ENCODE measurements at places on chromosomes 1 and 21.
A peak's percentile ranks its signal among the peaks of the same experiment; 100 is the strongest.

- DNase-seq, result no peak
Measured at GRCh38 chr1:235075777-235076308, 52.8 kb downstream of the TOMM20 start.

DNA sequence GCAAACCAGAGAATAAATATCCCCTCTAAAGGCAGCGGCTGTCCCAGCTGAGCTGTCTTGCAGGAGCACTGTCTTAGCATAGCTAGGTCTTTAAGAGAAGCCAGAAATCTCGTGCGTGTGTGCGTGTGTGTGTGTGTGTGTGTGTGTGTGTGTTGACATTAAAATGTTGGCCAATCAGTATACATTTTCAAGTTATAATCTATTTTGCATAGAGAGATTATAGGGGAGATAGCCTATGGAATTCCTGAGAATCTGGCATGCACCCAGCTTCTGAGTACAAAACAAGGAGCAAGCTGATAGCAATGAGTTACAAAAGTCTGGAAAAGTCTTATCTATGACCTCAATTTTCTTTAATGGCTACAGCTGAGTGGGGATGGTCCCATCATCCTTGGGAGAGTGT, 17.7 kb downstream of the METTL13 start:
- no peak for DNase-seq

GRCh38 chr21:42374864-42375499, 8.6 kb upstream of the TFF1 start:
- DNase-seq, result no peak

DNA sequence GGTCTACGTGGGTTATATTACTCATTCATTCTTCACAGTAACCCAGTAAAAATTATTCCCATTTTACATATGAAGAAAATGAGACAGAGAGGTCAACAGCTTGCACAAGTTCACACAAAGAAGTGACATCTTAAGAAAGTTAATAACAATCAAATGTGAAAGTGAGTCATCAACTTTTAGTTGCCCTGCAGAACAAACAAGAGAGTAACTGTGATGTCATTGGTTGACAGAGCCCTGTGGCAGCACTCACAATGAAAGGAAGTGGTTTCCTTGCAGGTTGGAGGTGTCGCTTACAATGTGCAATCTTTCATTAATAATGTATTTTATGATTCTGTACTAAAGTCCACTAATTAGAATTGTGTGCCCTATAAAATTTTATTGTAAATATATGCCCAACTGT, 369.6 kb downstream of the RYR2 start:
- no peak for DNase-seq

DNA sequence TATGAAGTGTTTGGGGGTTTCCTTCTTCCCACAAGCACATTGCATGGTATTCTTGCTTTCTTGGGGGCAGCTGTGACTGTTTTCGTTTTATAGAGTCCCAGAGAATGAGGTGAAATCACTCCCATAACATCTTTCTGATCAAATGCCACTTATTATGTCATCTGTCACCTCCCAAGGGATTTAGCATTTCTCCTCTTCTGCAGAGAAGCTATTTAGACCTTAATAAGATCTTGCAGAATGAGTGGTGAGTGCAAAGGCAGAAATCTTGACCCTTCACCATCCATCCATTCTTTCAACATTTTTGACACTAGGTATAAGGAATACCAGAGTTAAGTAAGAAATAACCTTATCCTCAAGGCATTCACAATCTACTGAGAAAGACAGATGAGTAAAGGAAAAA, 318.6 kb upstream of the POU3F1 start:
- no peak for DNase-seq

- no peak for DNase-seq
Measured at GRCh38 chr1:113984710-113985109, 5.4 kb downstream of the OLFML3 start.

GRCh38 chr1:107533436-107533835, 392.6 kb downstream of the NTNG1 start:
- DNase-seq, result peak; percentile 77

GRCh38 chr21:37873655-37874054, 42.6 kb downstream of the KCNJ6 start:
- no peak for DNase-seq

- peak; percentile 95 for DNase-seq
Measured at GRCh38 chr1:92994105-92994712, 32.9 kb upstream of the DIPK1A start.

- DNase-seq, result no peak
Measured at GRCh38 chr1:9363061-9363471, 70.4 kb downstream of the SPSB1 start.

- no peak for DNase-seq
Measured at GRCh38 chr1:80893115-80893514, 907.6 kb upstream of the ADGRL2 start.

GRCh38 chr1:10714337-10715114, 81.9 kb downstream of the CASZ1 start:
- DNase-seq, result no peak

DNA sequence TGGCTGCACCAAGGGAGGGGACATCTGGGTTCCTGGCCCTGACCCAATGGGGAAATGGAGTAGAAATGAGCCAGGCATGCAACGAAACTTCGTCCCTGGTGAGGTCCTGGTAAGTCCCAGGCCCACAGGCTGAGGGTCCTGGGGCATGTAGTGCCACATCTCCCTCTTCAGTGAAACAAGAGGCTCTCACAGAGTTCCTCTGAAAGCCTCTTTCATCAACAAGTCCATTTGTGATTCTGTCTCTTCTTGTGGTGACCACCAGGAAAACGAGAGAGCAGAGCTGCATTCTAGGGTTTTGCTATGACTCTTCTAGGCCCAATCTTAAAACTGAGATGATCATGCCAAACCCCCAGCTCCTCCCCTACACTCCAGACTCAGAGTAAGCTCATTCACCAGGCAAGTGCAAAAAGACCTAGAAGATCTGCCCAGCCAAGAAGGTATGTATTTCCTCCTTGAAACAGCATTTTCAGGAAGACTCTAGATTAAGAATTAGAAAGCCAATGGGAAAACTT, 24.3 kb upstream of the RNF220 start:
- DNase-seq, result no peak

DNA sequence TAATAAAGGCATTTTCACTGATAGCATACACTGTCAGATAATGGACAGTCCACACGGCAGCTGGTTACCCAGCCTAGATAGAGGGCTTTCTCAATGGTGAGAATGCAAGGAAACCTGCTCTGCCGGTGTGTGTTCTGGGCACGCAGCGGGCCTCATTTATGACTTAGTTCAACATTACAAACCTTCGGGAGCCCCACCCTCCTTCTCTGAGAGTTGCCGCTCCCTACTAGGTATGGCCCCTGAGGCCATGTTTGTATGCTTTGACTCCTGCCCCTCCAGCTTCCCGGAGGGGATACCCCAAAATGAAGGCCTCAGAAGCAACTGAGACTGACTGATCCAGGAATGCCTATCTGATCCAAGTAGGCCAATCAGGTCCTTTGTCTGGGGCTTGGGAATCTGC, 17.2 kb upstream of the FABP3 start:
- DNase-seq, result no peak

DNA sequence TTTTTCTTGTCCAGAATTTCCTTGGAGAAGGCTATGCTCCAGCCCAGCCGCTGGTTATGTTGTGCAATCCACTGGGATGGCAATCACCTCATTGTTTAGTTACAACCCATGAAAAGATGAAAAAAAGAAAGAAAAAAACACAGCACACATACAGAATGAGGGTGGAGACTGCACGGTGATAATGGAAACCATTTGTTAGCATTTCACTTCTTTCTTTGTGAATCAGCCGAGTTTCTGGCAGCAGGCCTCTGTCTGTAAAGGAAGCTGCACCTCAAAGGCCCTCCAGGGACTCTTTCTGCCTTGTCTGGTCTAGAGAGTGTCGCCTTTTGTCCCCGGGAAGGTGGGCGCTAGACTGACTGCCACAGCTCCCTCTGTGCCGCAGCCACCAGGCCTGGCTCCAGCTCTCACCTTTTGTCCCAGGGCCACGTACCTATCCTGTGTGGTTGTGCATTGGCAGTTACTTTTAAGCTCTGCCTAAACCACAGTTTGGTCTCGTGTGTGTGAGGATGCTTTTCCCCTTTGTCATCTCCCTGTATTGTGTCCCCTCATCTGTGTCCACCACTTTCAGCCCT, 35.6 kb downstream of the NGF start:
- no peak for DNase-seq

GRCh38 chr1:79322511-79323027, 316.0 kb upstream of the ADGRL4 start:
- no peak for DNase-seq

GRCh38 chr1:27873671-27874384, 1.5 kb downstream of the THEMIS2 start:
- DNase-seq, result no peak

DNA sequence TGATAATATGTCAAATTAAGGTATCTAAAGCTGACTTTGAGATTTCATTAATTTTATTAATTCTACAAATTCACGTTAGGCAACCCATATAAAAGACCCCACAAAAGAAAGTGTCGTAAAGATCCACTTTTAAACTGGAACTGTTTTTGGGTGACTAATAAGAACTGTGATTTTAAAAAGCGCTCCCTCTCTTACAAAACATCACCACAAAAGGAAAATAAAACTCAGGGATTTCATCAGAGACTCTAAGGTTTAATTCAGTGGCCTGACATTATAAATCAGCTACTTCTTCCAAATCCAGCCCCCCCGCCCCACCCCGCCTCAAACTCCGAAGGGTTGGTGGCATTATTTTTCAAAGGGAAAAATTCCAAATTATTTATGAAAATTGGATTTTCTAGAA, 2.7 kb downstream of the COL24A1 start:
- DNase-seq, result no peak

DNA sequence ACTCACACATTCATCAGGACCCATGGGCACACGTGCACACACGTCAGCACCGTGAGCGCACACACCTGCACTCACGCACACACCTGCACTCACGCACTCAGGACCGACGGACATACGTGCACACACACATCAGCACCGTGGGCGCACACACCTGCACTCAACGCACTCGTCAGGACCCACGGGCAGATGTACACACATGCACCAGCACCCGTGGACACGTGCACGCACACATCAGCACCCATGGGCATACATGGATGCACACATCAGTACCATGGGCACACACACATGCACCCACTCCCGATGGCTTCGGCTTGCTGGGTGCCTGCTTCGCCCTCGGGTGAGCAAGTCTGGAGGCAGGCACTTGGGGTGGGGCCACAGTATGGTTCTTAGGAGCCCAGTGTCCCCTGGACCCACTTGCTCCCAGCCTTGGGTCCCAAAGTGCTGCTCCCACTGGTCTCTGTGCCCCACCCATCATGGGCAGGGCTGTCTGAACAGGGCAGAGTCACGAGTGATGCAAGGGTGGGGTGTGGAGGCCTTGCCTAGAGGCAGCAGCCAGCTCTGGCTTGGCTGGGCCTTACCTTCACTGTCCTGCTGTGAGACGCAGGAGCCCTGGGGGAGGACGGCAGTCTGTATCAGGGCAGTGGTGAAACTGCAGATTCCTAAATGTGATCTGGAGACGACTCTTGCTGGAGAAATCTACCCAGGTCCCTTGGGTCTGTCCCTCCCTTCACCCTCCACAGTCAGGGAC, 49.8 kb downstream of the SKI start:
- no peak for DNase-seq

DNA sequence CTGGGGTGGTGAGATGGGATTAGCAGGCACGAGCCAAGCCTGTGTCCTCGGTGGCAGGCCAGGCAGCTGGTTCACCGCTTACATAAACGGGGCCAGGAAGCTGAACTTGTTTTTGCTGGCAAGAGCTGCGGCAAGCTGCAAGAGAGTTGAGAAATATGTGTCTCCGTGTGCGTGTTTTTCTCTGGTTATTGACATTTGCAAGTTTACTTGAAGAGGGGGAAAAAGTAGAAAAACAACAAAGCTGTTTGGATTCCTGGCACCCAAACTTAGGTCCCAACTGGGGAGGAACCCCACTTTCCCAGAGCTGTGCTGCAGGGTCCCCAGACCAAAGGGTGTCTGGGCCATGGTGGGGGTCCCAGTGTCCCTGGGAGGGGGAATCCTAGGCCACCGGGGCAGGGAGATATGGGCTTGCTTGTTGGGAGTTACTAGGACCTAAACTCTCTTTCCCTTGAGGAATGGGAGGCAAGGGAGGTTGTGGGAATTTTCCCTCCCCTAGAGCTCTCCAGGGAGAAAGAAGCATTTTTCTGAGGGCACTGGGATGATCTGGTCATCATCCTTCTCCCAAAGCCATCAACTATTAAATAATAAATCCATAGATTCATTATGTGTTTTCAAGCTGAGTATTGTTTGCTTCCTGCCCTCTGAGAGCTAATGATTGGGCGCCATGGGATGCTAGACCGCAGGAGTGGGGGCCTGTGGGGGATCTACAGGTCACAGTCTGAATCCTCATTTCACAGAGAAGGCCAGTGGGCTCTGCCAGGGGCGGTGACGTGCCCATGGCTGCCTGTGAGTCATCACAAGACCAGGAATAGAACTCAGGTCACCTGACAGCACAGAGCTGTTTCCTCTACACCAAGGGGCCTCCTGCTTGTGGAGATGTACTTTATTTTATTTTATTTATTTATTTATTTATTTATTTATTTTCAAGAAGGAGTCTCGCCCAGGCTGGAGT, 14.8 kb downstream of the IL6R start:
- DNase-seq, result peak; percentile 40

- DNase-seq, result no peak
Measured at GRCh38 chr1:184919892-184920291, 54.4 kb downstream of the NIBAN1 start.

DNA sequence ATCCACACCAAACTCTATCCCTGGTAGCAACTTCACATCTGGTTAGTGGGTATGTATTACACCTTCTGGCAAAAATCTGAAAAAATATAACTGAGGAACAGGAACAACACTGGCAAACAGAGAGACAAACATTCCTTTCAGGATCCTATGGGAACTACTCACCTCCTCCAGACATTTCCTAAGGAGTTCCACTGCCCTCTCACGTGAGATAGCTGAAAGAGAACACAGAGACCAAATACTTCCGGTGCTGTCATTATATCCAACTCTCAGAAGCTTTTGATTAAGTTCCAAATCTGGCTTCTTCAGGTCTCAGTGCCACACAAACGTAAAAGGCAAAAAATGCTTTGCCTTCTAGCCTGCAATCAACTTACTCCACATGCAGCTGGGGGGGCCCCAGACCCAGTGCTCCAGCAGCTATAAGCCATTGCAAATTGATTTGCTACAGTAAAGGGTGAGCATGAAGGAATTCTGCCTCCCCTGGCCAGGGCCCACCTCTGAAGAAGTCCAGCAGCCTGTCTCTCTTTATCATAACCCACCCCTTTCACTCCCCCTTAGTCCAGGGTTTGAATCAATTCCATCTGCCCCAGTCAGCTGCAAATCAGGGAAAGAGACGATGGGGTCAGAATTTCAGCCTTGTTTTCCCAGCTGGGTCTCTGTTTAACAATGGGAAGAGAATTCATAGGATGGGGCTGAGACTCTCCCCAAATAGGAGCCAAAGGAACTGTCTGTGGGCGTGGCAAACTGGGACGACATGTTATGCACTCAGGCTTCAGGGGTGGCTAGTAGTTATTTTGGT, 32.2 kb downstream of the TFAP2E start:
- DNase-seq, result no peak
